ENCODE measurements at places on chromosomes 7 and 10.

DNA sequence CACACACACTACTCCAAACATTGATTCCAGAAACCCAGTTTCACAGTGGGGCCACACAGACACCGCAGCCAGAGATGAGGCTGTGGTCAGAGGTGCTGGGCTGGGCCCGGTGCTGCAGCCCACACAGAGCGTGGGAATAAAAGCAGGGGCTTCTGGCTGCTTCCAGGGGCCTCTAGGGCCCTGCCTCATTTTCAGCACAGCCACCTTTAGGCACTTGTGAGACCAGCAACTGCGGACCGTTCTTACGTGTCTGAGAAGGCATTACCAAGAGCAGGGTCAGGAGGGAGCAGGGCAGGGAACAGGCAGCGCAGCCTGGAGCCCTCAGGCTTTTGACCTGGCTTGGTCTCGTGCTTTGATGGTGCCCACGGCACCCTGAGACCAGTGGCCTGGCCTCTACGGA is 270.4 kb downstream of the DNAJB6 start:
- DNase-seq = no peak

- DNase-seq = no peak
Observed at GRCh38 chr10:117830787-117831212, 215.9 kb downstream of the RAB11FIP2 start.

- no peak for DNase-seq
Observed at GRCh38 chr10:107451047-107451446, 286.5 kb upstream of the SORCS1 start.

GRCh38 chr7:28595076-28595475 is 182.8 kb downstream of the CREB5 start:
- DNase-seq = no peak

DNA sequence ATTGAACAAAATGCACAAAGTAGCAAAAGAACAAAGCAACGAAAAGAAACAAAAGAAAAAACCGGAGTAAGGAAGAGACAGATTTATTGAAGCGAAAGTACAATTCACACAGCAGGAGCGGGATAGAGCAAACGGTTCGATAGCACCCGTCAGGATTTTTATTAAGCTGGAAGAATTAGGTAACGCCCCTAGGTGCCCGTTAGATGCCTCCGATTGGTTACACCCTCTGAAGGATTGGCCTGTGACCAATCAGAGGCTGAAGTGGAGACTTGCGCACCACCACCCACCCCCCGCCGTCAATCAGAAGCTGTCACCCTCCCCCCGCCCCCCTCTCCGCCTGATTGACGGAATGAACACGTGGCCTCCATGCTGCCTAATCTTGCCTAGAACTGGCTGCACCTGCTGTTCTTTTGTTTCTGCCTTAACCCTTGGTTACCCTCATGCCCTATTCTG is 16.8 kb downstream of the OCM2 start:
- DNase-seq = no peak

GRCh38 chr7:105829681-105830322 is 46.6 kb downstream of the ATXN7L1 start:
- no peak for DNase-seq

- no peak for DNase-seq
Observed at GRCh38 chr10:20254078-20254477, 437.8 kb downstream of the PLXDC2 start.

DNA sequence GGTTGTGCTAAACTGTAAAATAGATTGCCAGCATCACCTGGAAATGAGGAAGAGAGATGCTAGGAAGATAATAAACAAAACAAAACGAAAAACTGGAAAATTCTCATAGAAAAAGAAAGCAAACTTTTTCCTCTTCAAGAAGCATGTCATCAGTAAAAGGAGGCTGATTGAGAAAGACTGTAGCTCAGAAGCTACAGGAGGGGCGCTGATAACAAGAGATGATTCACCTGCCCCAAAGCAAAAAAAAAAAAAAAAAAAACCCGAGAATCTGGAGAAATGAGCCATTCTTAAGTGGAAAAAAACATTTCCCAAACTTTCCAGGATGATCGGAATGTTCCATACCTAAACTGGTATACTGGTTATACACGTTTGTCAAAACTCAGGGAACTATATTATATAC is 130.5 kb upstream of the C1QL3 start:
- DNase-seq = peak; percentile 11

DNA sequence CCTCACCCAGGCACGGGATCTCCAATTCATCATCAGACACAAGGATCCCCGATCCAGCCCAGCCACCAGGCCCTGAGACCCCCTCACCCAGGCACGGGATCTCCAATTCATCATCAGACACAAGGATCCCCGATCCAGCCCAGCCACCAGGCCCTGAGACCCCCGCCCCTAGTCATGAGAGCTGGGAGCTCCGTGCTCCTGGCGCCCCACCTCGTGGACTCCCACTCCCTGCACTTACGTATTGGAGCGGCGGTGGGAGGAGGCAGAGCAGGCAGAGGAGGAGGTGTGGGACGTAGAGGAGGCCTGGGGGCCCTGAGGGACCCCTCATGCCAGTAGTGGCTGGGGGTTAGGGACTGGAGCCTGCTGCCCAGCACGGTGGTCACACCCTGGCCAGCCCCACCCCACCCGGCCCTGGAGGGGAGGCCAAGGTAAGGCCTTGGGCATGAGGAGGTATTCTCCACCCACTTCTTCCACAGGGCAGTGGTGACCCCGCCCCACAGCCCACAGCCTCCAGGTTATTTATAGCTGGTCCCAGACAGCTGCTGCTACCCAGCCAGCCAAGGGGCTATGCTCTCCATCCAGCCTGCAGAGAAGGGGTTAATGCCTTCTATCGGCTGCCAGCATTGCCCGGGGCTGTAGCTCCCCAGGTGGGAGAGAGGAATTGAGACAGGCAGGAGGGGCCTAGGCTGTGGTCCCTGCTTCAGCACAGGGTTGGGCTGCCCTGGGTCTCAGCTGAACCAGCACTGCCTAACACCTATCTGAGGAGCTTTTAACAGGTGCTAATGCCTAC is 17.6 kb upstream of the CRHR2 start:
- DNase-seq = no peak
